Activated CD8-positive, alpha-beta memory T cell treated with anti-CD3 and anti-CD28 coated beads, Interleukin-2, amount 10 ng/mL, durations not matched to agents 7 days and 5 days (primary cell): ENCODE measurements at places on chromosomes 13 and 19. TPM values are rescaled to one million over a fixed set of nuclear protein-coding genes. Genes with fewer than 3 reads are reported as not detected.

GRCh38 chr13:48563626-48564025 lies 30.7 kb upstream of the RCBTB2 start:
- DNase-seq: no peak

- DNase-seq: no peak
Measured at GRCh38 chr19:35740108-35740422, 2.2 kb downstream of the IGFLR1 start.

- no peak for DNase-seq
Measured at GRCh38 chr13:82898586-82898985, 983.7 kb downstream of the SLITRK1 start.

DNA sequence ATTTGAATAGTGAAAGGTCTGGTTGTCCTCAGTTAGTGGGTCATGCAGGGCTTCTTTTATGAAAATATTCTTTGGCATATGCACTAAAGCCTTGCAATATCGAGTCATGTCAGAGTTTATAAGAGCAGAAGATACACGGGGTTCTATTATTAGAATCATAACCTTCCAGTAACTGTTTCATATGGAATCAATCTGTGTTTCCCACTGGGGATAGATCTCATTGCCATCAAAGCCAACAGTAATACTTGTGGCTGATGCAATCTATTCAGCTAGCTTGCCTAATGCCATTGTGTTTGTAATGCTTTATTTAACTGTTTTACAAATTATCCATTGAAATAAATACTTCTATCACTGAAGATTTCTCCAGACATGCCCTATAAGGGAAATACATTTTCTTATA lies 746.9 kb upstream of the PCDH9 start:
- DNase-seq: no peak

DNA sequence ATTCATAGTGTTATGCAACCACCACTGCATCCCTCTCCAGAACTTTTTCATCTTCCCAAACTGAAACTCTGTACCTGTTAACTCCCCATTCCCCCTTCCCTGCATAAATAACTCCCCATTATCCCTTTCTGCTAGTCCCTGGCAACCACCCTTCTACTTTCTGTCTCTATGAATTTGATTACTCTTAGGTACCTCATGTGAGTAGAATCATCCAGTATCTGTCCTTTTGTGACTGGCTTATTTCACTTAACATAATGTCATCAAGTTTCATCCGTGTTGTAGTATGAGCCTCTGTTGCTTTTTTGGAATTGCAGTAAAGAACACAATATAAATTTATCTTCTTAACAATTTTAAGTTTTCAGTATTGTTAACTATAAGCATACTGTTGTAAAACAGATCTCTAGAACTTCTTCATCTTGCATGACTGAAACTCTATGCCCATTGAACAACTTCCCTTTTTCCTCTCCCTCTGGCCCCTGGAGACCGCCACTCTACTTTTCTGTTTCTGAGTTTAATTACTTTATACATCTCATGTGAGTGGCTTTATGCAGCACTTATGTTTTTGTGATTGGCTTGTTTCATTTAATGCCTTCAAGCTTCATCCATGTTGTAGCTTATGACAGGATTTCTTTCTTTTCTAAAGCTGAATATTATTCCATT lies 87.3 kb upstream of the ABCC4 start:
- no peak for DNase-seq

GRCh38 chr19:2424686-2425621 lies 2.4 kb downstream of the TIMM13 start:
- DNase-seq: no peak

Gene GPR183
- 15.3 TPM for total RNA-seq

DNA sequence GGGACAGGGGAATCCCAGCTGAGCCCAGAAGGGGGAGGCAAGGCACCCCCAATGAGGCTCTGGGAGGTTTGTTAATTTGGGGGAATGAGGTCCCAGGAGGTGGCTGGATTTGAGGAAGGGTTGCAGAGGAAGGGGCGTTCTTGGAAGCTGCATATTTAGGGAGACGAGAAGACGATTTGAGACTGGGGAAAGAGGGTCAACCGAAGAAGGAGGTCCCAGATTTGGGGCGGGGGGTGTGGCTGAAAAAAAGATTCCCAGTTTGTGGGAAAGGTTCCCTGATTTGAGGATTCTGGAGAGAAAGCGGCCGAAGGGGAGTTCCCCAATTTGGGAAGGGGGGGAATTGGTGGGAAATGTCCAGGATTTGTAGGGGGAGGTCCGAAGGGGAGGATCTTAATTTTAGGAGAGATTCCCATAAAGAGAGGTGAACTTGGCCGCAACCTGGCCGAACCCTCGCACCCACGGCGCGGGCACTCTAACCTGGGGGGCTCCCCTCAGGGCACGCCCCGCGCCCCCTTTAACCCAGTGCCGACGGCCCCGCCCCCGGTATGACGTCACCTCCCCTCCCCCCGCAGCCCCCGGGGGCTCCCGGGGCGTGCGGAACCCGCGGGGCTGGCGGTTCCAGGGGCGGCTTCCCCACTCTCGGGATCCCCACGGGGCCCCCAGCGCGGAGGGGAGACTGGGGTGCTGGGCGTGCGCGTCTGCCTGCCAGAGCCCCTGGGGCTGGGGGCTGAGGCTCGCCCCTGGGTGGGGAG lies 1.2 kb downstream of the PTPRS start:
- no peak for DNase-seq

Gene PSG3
- total RNA-seq: not detected

- DNase-seq: no peak
Measured at GRCh38 chr13:37357548-37357947, 241.0 kb downstream of the POSTN start.

DNA sequence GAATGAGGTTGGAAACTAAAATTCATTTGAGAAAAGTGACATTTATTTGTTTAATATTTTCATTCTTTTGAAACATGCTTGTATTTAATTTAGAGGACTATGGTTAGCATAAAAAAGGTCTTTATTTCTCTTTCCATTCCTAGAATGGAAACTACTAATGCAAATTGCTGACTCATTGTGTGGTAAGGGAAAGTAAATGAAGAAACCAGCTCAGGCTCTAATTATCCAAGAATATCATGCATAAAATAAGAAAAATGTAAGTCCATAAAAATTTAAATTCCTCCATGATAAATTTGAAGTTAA lies 777.0 kb upstream of the SLITRK1 start:
- DNase-seq: no peak

Gene FPR1
- not detected for total RNA-seq

Gene DPY19L3
- 8.9 TPM for total RNA-seq

- DNase-seq: no peak
Measured at GRCh38 chr19:28936001-28936400, 276.9 kb downstream of the UQCRFS1 start.

- no peak for DNase-seq
Measured at GRCh38 chr13:20206065-20206697, 13.4 kb upstream of the GJB2 start.

- no peak for DNase-seq
Measured at GRCh38 chr19:43101950-43102349, 19.4 kb upstream of the PSG2 start.

DNA sequence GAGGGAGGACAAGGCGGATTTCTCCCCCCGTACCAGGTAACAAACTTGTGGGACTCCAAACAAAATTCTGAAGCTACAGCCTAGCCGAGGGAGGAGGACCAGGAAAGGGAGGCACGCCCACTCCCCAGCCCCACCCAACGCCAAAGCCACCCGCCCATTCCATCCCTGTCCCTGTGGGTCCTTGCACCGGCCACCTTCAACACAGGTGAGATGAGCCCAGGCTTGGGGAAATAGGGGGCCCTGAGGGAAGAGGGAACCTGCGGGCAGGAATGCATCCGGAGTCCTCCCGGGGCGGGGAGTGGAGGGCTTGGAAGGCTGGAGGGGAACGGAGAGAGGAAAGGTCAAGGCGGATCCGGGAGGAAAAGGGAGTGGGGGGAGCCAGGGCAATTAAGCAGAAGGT lies at the start of gene BEST2:
BEST2 (plus strand) TSS at position 157 of the 400 bp plus-strand sequence. CDS start 802 bp downstream, outside the sequence.
- DNase-seq: no peak

Gene CEACAM3
- not detected for total RNA-seq

Gene GNA15
- 23.7 TPM for total RNA-seq

DNA sequence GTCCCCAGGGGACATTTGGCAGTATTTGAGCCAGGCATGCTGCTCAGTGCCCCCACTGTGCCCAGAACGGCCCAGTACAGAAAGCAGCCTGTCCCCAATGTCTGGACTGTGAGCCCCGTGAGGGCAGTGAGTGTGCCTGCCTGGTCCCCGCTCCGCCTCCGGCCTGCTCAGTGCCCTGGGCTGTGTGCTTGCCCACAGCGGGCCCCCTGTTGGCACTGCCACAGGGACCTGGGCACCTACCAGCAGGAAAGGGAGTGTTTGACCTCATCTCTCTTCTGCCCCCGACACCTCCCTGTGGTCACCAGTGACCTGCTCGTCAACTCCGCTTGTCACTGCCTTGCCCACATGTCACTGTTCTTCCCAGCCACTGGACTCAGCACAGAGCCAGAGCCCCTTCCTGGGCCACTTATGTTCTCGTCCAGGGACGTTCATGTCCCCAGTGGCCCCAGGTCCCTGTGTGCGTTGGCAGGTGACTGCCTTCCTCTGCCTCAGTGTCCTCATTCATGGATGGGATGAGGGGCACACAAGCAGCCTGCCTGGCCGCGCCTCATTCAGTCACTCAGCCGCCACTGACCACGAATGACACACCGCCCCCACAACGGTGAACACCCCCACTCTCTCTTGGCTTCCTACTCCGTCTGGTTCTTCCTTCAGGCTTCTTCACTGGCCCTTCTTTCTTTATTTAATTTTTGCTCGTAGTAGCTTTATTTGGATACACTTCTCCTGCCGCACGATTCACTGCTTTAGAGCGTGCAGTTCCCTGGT lies 2.8 kb downstream of the FZR1 start:
- DNase-seq: no peak

GRCh38 chr19:23882493-23882892 lies 32.2 kb upstream of the ZNF726 start:
- DNase-seq: no peak

DNA sequence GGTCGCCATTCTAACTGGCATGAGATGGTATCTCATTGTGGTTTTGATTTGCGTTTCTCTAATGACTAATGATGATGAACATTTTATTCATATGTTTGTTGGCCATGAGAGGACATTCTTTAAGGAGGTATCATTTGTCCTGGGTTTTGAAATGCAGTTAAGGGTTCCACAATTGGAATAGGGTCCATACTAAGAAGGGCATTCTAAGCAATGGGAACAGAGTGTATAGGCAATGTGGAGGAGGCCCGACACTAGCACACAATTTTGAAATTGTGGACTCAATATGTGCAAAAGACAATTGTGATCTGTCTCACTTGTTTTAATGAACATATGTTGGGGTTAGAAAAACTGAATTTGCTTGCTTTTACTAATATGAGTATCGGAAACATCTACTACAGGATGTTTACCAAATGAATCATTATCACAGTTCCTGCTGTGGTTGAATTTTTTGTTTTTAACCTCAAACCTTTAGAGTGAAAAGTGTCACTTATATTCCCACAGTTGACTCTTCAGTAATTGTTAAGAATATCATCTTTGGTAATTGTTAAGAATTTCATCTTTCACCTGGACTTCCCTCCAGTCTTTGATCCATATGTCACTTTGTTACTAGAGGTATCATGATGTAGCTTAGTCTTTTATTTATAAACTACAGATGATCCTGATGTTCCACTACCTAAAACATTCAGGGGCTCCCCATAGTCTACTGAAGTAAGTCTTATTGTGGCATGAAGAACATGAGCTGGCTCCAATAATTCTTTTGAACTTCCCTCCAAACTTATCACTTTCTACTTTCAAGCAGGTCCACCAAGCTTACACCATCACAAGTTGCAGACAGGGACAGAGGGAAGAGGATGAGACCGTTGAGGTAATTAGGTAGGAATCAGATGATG lies 109.7 kb upstream of the KLF12 start:
- DNase-seq: no peak

DNA sequence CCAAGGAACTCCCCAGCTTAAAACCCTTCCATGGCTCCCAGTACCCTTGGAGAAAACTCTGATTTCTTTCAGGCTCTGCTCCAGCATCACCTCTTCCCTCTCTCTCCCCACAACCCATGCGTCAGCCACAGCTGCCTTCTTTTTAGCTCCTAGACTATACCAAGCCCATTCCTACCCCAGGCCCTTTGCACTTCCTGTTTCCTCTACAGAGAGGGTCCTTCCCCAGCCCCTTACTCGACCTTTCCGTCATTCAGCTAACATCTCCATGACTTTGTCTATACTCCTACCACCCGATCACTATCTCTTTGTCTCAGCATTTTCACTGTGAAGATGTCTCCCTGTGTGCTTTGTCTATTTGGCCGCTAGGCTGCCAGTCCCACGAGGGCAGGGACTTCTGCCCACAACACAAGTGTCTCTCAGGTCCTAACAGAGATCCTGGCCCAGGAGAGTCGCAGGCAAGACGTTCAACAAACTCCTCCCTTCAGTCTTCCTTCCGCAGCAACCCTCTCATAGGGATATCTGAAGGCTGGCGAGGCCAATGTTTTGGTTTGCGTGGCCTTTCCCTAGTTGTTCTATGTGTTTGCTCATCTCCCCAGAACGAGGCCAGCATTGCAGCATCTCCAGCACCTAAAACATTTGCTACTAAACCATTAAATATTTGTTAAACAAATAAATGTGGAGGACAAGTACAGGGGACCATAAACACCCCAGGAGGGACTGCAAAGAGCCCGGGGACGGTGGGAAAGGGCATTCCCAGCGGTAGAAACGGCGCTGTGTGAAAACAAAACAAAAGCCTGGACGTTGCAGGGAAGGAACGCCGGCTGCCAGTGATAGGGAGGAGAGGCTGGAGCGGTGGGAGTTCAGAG lies 816 bp downstream of the CCNP start:
- no peak for DNase-seq

GRCh38 chr19:39480337-39481228 lies at the start of gene TIMM50:
TIMM50 (plus strand) TSS chr19:39480838; CDS start chr19:39480854, 16 bp downstream.
- peak; percentile 98 for DNase-seq

Gene CGB5
- total RNA-seq: not detected

Gene NAPSA
- total RNA-seq: 5.3 TPM

Gene EBI3
- 2.6 TPM for total RNA-seq

Gene ZNF382
- 12.4 TPM for total RNA-seq

GRCh38 chr19:6263735-6264444 lies 15.9 kb downstream of the MLLT1 start:
- no peak for DNase-seq

- DNase-seq: no peak
Measured at GRCh38 chr19:45253396-45254027, 2.4 kb downstream of the MARK4 start.

DNA sequence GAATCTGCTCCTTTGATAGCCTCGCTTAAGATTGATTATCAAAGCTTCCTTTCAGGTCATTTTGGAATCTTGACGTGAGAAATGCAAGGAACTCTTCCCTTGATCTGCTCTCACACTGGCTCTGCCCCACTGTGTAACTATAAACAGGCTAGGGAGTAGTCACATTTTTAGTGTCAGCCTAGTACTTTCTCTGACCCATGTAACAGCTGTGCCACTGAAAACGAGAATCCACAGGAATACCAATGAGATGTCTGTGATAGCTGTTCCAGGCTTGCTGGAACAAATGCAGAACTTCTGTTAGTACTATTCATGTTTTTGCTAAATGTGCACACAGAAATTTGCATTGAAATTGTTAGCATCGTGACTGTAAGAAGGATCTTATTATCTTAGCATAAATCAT lies 221.3 kb downstream of the MYO16 start:
- no peak for DNase-seq
